ENCODE measurements at places on chromosomes 11 and 22.
A peak's percentile ranks its signal among the peaks of the same experiment; 100 is the strongest.

GRCh38 chr22:20172141-20172613 lies 21.3 kb upstream of the CCDC188 start:
- DNase-seq, result no peak

DNA sequence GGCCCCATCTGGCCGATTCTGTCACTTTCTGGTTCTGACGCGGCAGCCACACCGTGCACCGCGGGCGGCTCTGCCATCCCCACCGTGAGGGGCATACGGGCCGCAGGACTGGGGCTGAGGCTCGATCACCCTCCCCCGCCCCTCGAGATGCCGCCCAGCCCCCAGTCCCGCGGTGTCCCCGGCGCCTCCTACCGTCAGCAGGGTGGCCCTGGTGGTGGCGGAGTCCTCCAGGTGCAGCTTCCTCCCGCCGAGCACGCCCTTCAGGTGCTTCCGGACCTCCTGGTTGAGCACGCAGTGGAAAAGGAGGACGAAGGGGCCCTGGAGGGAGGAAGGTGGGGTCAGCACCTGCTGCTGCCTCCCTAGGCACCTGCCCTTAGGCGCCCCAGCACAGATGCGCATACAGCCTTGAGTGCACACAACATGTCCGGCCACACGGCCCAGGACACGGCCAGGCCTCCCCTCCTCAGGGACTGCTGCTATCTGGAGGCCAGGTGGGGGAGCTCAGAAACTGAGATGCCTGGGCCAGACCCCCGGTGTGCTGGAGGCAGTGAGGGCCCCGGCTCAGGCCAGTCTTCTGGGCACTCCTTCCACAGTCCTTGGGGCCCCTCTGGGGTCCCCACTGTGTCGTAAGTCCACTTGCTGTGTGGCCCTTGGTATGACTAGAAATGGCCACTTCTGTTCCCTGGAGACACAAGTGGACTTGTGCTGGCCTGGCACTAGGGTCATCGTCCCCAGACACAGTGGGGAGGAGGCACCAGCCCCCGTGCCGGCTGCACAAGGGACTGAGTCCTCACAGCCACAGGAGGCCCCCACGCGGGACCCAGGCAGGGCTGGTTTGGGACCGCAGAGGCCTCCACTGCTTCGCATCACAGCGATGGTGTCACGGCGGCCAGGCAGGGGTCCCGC lies 31.5 kb downstream of the TRMU start:
- DNase-seq, result no peak

GRCh38 chr11:99370549-99371216 lies 349.9 kb downstream of the CNTN5 start:
- DNase-seq, result no peak

- DNase-seq, result no peak
Measured at GRCh38 chr22:33788927-33789326, 131.3 kb downstream of the LARGE1 start.

DNA sequence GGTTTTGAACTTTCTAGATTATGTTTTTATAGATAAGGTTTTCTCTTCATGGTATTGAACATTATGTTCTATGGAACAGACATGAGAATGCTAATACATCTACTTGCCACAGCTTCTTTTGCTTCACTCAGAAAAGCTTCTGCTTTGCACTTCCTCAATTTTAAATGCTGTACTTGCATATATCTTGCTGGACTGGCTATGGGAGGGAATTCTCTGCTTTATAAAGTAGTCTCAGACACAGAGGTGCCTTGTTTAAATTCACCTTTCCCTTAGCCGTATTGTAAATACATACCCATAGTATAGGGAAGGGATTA lies 173.9 kb downstream of the DDX10 start:
- DNase-seq, result no peak

DNA sequence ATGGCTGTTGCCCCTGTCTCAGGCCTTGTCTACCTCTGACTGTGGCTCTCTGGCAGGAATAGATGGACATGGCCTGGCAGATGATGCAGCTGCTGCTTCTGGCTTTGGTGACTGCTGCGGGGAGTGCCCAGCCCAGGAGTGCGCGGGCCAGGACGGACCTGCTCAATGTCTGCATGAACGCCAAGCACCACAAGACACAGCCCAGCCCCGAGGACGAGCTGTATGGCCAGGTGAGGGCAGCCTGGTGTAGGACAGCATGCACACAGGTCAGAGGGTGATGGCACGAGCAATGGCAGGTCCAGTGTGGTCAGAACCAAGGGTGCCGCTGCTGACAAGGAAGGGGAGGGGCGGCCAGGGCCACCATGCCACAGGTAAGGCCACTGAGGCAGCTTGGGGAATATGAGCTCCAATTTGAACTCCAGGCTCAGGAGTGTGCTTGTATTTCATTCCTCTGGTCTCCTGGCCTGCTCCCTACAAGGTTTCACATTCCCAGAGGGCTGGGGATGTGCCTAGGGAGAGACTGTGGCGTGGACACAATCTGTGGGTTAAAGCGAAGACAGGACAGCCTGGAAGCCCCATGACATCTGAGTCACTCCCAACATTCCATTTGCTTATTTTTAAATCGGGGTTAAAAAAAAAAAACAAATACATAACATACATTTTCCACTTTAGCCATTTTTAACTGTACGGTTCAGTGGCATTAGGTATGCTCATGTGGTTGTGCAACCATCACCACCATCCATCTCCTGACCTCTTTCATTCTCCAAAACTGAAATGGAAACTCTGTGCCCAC lies 562 bp downstream of the FOLR3 start:
- DNase-seq, result no peak

DNA sequence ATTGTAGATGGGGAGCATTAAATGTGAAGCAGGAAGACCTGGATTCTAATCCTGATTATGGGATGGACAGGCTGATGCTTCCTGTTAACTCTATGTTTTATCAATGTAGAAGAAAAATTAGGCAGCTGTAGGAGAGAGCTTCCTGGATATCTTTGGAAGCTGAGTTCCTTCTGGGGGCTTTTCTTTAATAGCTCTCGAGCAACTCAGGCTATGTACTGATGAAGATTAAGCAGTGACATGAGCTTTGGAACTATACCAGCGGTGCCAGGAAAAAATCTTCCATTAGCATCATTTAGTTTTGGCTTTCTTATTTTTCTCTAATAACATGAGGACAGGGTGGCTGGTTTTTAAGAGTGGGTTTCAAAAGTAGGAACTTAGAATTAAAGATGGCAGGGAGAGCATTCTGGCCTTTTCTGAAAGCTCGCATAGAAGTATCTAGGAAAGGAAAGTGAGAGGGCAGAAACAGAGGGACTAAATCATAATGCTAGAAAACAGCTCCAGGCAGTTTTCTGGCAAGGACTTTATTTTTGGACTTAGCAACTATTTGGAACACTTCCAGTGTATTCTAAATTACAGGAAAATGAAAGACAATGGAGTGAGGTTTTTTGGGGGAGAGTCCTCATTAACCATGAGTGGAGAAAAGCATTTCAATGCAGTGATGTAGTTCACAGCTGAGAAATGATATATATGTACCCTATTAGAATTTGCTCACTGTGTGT lies 69.2 kb upstream of the RRM1 start:
- peak; percentile 83 for DNase-seq

- no peak for DNase-seq
Measured at GRCh38 chr22:26823966-26824365, 166.6 kb downstream of the MIAT start.

- DNase-seq, result no peak
Measured at GRCh38 chr11:78941226-78941851, 366.7 kb upstream of the NARS2 start.

DNA sequence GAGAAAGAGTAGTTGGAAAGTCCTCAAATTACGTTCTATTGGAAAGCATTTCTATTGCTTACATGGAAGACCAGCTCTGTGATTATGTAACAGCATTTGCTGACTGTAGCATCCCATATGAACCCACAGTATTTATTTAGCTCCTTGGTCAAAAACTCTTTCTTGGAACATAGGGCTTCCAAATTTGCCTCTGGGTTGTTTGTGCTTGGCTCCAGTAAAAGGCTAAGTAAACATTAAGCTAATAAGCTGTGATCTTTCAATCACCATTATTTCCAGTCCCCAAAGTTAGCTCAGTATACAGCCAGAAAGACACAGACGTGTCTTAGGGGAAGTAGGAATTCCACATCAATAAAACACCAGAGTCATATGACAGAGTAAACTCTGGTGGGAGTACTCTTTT lies 668.8 kb downstream of the DLG2 start:
- no peak for DNase-seq

DNA sequence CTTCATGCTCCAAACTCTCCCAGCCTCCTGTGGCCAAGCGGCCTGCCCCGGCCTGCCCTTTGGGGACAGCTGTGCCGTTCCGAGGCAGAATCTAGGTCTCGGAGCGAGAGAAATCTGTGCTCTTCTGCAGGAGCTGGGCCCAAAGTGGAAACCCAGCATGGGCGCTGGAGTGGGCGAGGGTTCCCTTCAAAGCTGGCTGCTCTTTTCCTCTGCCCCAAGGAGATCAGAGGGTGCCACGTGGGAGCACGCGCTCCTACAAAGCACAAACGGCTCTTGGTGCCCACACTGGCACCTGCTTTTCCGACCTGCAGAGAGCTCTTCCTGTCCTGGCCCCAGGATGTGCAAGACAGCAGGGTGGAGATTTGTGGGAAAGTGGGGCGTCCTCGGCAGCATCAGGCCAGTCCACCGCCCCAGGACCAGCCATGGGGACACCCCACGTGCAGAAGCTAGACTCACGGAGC lies 6.9 kb downstream of the OSBPL5 start:
- no peak for DNase-seq

Data from urinary bladder (tissue), 4 donors.